Mucosa of gallbladder (tissue), 1 donor: ENCODE measurements at places on chromosomes 1 and 21. TPM values are rescaled to one million over a fixed set of nuclear protein-coding genes. Genes with fewer than 3 reads are reported as not detected.

DNA sequence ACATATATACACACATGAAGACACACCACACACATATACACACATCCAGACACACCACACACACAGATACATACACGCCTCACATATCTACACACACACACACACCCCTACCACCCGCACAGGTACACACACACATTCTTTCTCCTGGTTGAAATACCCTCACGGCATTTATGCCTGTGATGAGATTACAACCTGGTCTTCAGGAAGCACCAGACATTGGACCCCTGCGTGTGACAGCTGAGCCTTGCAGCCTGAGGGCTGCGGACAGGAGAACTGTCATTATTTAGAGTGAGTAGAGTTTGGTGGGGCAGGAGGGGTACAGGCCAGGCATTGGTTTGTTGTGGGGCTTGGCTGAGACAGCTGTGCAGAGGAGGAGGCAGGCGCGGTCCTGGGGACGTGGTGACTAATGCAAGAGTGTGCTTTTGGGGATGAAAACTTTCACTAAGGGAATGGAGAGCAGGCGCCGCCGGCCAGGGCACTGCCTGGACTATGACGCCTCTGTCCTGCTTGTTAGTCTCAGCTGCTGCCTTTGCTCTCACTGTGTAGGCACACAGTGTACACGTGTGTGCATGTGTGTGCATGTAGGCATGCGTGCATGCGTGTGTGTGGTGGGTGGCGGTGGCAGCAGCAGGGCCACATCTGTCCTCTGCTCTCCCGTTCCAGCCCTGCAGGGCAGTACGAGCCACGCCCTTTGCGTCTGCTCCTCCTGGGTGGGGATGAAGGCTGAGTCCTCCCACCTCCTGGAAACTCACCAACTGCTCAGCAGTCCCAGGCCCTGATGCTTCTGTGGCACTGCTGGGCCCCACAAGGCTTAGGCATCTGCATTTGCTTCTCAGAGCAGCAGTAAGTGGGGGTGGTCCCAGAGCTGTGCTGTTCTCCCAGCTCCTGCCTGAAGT lies 57.6 kb downstream of the SPSB1 start:
- DNase-seq, result no peak

ERG gene
- total RNA-seq, result 10.0 TPM

DNA sequence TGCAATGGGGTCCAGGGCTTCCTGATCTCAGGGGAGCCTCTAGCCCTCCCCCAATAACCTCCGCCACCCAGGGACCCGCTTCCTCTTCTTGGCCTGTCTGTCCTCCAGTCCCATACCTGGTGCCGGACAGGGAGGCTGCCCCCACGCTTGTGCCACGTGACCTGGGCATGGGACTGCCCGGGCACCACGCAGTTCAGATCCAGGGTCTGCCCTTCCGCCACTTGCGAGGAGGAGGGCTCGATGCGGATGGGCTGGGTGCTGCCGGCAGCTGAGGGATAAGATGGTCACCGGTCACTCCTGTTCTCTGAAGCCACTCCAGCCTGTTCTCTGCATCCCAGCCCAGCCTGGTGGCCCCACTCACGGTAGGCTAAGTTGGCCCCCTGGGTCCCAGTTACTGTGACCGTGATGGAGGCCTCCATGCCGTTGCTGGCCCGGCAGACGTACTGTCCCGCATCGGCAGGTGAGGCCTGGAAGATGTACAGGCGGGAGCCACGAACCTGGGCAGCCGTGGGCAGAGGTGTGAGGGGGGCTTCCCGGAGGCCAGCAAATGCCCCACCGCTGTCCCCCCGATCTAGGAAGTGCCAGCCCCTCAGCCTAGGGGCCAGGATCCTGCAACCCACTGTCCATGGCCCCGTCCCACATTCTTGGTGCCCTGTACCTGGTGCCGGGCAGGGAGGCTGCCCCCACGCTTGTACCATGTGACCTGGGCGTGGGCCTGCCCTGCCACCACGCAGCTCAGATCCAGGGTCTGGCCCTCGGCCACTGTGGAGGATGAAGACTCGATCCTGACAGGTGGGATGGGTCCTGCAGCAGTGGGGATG lies 39.6 kb downstream of the LDLRAD2 start:
- no peak for DNase-seq

DNA sequence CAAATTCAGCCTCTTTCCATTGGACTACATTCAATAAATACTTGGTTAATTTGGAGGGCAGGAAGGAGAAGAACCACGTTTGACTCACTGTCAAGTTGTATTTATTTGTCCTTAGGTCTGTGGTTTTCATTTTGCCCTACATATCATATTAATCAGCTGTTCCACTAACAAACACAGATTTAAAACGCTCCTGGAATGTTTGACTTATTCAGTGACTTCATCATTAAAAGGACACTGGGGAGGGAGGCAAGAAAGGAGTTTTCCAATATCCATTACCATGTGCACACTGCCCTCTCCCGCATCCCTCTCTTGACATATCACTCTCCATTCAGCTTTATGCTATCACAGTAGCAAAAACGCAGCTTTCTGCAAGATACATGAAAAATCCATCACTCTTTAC lies 98.2 kb upstream of the C1orf87 start:
- no peak for DNase-seq

TBX19 gene
- total RNA-seq, result 3.4 TPM

DNA sequence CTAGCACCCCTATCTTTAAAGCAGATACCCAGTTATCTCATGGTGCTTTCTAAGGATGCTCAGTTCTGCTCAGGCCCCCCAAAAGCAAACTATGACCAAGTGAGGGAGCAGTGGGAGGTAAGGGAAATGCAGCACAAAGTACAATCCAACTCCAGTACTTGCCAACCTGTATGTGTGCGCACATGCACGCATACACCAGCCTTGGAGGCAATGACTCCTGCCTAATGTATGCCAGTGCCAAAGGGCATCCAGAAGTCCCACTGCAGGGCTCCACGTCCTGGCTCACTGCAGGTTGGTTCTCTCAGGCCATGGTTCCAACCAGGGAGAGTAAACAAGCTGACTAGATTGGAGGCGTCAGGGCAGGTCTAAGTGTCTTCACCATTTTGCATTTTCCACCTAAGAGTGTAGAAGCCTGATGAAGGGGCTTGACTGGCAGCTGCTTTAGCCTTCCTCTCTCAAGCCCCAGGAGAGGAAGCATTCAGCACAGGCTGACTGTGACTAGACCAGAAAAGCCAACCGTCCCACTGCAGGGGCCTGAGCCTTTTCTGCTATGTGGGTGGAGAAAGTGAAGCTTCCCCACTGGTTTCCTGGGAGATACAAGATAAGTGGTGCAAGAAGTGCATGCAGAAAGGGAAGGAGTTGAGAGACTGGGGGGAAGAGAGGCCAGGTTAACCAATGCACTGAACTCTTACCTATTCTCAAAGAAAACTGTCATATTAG lies 7.7 kb downstream of the AMIGO1 start:
- no peak for DNase-seq

DNA sequence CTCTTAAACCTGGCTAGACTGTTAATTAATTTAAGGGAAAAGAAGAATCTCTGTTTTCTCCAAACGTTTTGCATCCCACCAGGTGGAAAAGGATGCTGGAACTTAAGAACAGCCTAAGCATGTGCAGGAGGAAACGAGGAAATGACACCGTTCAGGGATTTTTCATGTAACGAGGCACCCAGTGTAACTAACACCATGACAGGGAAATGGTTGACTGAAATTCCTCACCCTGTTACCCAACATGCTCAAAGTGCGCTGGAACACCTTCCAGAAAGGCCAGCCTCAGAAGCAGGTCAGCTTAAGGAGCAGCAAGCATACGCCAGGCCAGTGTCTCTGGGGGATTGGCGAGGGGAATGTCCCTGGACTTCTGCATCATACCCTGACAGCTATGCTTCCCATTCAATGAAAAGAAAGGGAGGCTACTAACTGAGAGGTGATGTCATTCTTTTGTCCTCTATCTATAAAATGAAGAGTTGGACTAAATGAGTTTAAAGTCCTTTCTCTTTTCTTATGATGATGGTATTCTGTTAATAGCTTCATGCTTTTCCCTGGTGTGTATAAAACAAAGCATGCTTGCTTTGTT lies 21.6 kb downstream of the TNN start:
- no peak for DNase-seq

HSF2BP gene
- total RNA-seq, result 0.26 TPM

SLAMF6 gene
- 2.2 TPM for total RNA-seq

TMEM200B gene
- 8.5 TPM for total RNA-seq

- DNase-seq, result no peak
These were observed 8.6 kb upstream of the PPFIA4 start for GRCh38 chr1:203017692-203018091.

TDRD5 gene
- total RNA-seq, result 0.95 TPM

GRCh38 chr1:193525917-193526710 lies 339.7 kb upstream of the B3GALT2 start:
- no peak for DNase-seq

OR2M3 gene
- not detected for total RNA-seq

MEX3A gene
- 1.4 TPM for total RNA-seq

GBP6 gene
- total RNA-seq, result not detected

DNA sequence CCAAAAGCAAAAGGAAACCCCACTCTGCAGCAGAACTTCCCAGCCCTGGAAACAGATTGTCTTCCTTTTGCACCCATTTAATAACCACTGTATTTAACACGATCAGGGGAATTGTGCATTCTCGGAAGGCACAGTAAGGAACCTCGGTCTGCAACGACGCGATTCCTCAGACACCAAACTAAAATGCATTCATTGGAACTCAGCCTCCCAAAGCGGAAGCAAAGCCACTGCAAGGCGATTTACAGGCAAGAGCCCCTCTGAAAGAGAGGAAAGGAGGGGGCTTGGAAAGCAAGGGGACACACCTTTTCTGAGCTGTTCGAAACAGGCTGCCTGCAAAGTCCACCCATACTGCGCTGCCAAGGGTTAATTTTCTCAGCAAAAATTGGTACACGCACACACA lies 297.7 kb downstream of the OMA1 start:
- no peak for DNase-seq

- DNase-seq, result no peak
These were observed 21.9 kb downstream of the LRRC8D start for GRCh38 chr1:89842567-89843272.

GRCh38 chr1:236395230-236395946 lies 1.3 kb downstream of the EDARADD start:
- DNase-seq, result peak; percentile 17

DNA sequence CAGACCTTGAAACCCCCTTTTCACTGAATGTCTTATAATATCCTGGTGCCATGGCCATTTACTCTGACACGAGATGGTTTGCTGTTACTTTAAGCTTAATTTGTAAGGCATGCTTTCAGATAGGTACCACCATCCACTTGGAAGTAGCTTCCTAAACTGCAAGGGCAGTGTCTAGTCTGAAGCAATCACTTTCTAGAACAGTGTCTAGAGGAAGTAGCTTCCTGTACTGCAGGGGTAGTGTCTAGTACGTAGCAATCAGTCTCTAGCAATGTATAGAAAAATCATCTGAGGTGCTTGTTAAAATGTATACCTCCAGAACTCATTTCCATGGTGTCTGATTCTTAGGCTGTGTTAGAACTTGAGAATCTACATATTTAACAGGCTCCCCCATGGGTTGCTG lies 42.5 kb downstream of the ZBTB40 start:
- no peak for DNase-seq

LRRN2 gene
- total RNA-seq, result 2.4 TPM

DNA sequence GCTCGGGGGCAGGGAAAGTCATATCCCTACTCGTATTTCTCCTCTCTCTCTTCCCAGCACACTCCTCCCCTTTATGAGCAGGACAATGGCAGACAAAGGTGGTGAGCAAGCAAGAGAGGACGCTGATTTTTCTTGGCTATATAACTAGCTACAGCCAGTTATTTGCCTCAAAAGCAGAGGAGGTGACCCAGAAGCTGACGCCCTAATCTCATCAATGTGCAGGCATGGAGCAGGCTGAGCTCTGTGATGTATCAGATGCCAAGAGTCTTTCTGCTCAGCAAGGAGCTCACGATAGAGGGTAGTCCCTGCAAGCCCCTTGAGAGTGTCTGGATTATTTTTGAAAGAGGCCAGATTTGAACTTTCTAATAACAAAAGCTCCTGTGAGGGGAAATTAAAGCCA lies 75.5 kb downstream of the ASTN1 start:
- no peak for DNase-seq

DNA sequence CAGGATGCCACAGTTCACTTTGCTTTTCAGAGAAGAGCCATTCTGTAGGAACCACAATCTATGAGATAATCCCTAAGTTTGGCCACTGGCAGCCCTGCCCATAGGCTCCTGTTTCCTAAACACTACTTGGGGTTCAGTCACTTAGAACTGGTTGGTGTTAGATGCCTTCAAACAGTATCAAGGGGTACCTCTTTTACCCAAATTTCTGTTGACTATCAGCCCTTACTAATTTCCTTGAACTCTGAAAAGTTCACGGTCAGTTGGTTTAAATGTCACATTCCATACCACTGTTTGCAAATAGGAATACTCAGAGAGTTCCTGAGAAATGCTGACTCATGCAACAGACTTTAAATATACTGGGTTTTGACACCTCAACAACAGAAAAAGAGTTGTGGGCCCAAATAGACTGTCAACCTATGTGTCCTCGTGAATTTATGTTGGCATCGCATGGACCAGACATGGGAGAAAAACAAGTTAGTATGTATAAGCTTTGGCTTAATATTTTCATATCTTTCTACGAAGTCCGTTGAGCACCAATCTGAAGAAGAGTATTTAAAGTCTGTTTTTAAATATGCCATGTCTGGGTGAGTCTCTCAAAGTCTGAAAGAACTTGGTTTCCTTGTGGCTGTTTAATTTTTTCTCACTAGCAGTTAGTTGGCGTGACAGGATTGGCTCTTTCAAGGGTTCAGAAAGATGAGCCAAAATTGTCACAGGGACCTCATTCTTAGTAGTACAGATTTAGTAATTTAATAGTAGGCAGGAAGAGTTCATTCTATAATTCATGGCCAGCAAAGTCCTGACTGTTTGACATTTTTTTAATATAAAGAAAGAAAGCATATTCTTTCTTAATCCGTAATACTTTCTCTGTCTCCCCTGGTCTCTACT lies 56.5 kb upstream of the ZNF326 start:
- DNase-seq, result no peak

GRCh38 chr1:76802094-76802493 lies 65.2 kb upstream of the ST6GALNAC5 start:
- no peak for DNase-seq

DNA sequence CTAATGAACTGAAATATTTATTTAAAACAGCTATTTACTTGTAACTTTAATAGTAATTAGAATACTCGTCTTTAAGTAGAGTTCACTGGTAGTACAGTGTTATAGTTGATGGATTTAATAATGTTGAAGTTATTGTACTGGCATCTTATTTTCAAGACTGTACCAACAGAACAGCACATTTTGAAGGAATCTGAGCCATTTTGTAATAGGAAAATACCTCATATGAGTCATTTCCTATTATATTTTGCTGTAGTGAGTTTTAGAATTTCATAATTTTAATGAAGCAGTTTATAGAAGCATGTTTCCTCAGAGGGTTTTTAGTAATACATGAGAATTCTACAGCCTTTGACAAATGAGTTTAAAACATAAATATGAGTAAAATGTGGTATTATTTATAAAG lies 258.3 kb downstream of the OLFM3 start:
- DNase-seq, result no peak
